ENCODE measurements at places on chromosomes 2 and 18.

DNA sequence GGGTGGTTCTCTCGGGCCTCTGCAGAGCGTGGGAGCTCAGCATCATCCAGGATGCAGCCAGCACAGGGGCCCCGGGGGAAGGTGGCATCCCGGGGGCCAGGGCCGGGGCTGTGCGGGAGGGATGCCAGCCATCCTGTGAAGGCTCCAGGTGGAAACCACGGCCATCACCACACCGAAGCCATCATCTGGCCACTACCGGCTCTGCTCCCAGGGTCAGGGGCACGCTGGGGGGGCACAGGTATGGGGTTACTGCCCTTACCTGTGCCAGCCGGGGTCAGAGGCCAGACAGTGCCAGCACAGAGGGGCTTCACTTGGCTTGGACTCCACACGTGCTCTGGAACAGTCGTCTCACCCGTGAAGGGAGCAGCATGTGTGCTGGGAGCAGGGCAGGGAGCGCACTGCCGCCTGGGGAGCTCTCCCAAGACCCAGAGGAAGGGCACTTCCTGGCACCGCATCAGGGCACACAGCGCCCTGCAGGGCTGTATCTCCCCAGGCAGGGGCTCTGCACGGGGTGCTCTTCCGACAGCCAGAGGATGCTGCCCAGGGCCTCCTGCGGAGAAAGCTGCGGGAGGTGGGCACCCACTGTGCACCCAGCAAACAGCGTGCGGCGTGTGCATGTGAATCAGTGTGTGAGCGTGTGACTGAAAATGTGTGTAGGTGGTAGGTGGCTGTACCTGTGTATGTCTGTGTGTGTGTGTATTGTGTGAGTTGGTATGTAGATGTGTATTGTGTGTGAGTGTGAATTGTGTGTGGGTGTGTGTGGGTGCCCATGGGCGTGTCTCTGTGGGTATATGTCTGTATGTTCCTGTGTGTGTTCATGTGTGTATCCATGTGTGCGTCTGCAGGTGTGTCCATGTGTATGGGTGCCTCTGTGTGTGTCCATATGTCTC, 75.0 kb downstream of the PTGR3 start:
- no peak for DNase-seq

- no peak for DNase-seq
These were observed 27.4 kb upstream of the MBOAT2 start for GRCh38 chr2:9030841-9031240.

DNA sequence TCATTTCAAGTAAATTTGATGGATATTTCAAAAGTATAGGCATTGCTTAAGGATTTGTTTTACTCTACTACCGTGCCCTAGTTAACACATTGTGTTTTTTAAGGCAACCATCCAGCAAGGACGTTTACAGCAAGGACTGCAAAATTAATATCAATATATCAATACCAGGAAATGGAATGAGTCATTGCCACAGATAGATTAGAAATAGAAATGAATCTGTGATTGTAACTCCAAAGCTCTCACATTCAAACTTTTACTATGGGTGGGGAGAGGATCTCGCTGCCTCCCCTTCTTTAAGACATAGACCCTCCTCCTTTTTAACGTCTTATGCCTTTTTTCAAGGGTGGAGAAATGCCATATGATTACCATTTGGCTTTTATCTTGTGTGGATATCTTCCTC, 3.8 kb downstream of the CD28 start:
- DNase-seq, result no peak

DNA sequence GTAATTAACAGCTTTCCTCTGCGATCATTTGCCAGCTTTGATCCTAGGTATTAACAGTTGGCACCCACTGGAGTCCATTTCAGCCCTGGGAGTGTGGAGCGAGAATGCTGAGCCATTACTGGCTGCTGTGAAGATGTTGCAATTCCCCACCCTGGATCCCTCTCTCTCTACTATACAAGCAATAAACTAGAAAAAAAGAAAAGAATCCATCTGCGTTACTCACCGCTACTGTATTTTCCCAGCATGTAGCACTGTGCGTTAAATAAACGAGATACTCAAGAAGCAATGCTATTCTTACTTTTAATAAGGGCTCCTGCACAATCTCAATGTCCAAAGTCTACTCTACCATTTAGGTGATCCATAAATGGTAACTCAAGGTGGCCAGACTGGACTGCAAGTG, 8.5 kb downstream of the RTTN start:
- no peak for DNase-seq

- peak; percentile 20 for DNase-seq
These were observed 16.5 kb downstream of the DYNC1I2 start for GRCh38 chr2:171703574-171704347.

DNA sequence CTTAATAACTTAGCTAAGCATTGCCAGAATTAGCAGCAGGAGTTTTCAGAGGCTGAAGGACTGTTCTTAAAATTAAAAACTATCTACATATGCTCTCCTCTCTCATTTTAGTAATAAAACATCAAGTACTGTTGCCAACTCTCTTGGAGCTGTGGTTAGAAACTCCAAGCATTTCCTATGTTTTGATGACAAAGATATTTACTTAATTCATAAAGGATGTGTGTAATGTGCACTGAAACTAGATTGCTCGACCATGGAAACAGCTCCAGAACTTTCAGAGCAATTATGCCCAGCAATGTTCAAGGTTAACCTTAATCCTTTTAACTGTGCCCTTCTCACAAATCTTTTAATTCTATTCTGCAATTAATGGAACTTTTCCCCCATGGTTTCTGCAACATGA, 8.4 kb downstream of the GRP start:
- no peak for DNase-seq

GRCh38 chr2:200905618-200906296, 16.6 kb downstream of the NIF3L1 start:
- DNase-seq, result peak; percentile 54

DNA sequence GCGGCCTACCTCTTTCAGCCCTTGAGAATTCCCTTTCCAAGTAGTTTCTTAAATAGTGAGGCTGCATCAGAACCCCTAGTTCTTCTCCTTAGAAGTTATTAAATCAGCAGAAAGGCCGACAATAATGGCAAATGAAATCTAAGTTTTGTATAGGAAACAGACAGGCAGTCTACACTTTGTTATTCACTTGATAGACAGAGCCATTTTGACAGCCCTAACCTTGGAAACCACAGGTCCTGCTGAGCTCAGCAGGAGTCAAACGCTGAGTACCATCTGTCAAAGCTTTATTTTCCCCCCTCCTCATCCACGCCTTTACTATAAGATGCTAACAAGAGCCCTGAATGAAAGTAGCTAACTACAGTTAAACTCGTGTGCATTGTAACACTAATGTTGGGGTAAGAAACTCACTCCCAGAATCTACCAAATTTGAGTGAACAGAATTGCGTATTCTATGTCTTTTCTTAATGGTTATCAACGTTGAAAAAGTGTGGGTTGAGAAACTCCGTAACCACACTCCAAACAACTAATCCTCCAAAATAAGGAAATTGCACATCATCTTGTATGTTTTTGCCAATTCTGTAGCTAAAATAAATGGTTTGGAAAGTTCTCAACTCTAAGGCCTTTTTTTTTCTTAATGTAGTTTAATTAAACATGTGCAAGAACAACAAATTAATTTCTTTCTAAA, 90.6 kb upstream of the EFEMP1 start:
- no peak for DNase-seq

GRCh38 chr2:176160251-176160985, 3.3 kb downstream of the HOXD3 start:
- no peak for DNase-seq

DNA sequence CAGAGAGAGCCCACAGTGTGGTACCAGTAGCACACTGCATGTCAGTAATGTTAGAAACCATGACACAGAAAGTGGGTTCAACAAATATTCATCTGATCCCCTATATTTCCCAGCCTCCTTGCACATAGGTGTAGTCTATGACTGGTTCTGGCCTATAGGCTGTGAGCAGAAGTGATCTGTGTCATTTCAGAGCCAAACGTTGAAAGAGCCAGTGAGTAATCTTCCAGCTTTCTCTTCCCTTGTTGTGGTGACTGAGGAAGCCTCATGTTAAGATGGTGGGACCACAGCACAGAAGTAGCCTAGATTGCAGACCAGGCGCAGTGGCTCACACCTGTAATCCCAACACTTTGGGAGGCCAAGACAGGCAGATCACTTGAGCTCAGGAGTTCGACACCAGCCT, 4.1 kb downstream of the TMEM237 start:
- DNase-seq, result no peak

DNA sequence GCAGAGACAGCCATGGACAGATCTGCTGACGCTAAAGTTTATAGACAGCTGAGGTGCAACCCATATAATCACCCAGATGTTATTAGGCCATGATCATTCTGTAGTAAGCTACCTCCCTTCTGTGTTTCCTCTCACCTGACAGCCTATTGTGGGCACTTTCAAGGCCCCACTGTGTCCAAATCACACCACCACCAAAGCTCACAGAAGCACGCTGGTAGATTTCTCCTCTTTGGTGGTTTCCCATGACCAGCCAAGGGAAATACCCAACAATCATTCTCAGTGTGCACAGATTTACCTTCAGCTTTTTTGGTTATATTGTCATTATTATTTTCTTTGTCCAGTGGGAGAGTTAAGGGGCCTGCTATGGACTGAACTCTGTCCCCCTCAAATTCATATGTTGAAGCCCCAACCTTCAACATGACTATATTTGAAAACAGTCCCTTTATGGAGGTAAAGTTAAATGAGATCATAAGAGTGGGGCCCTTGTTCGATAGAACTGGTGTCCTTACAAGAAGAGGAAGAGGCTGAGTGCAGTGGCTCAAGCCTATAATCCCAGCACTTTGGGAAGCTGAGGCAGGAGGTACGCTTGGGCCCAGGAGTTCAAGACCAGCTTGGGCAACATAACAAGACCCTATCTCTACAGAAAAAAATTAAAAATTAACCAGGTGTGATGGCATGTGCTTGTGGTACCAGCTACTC, 74.0 kb upstream of the MSH6 start:
- DNase-seq, result no peak

Data from SW480 (cell line).